ENCODE measurements at places on chromosomes 1 and 21. TPM values are rescaled to one million over a fixed set of nuclear protein-coding genes. Genes with fewer than 3 reads are reported as not detected.

HEYL gene
- total RNA-seq: 15.0 TPM

SLC30A2 gene
- 6.4 TPM for total RNA-seq

DNA sequence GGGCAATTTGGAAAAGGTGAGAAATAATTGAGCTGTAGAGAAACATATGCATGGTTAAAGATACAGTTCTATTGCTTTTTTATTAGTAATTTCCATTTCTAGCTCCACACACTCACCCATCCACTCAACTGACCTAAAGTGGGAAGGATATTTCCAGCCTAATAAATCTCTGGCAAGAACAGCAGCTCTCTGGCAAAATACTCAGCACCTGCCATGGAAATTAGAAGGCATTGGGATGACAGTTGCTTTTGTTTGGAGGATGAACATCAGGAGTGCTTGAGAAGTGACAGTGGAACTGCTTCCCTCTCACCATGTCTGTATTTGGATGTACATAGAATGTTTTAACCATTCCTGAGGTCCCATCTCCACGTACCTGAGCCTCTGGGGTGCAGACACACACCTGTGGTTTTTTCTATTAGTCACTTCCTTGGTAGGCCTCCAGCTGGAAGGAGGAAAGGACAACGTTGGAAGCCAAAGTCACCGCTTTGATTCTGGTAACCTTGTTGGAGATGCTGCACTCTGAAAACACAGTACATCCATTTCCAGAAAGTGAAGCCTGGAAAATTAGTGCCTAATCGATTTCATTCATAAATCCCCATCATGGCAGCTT, 62.3 kb upstream of the RUNX1 start:
- no peak for DNase-seq

- no peak for DNase-seq
Measured at GRCh38 chr21:33021667-33022066, 4.1 kb upstream of the OLIG2 start.

DNA sequence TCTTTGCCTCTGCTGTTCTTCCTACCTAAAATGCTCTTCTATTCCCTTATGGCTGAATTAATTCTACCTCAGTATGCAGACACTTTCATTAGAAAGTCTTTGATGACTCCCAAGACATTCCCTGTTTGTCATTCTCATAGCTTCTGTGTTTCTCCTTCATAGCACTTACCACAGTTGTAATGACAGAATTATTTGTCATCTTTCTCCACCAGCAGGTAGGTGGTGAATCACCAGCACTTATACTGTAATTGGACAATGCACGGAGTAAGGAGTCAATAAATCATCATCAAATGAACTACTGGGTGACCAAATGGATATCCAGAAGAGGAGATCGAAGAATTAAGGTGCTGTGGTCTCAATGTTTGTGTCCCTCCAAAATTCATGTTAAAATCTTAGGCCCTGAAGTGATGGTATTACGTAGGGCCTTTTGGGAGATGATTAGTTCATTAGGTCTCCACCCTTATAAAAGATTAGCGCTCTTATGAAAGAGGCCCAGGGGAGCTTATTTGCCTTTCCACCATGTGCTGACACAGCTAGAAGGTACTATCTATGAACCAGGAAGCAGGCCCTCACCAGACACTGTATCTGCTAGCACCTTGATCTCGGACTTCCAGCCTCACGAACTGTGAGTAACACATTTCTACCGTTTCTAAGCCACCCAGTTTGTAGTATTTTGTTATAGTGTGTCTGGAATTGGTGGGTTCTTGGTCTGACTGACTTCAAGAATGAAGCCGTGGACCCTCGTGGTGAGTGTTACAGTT, 2.4 kb upstream of the CCT8 start:
- no peak for DNase-seq

DNA sequence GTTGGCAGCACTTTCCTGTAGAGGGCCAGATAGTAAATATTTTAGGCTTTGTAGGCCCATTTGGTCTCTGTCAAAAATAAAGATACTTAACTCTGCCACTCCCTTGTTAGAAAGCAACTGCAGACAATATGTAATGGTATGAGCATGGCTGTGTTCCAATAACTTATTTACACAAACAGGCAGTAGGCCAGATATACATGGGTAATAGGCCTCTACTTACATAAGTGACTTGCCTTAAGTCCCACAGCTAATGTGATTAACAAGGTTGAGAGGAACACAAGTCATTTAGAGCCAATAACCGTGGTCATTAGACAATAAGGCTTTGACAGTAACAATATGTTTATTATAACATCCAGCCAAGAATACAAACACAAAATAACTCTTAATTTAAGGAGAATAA, 17.4 kb downstream of the CCT8 start:
- DNase-seq: no peak

GRCh38 chr1:186618401-186619170, 61.6 kb downstream of the PTGS2 start:
- peak; percentile 56 for DNase-seq

GRCh38 chr1:183834568-183834967, 29.6 kb downstream of the RGL1 start:
- DNase-seq: no peak

GRCh38 chr1:183327434-183328290, 90.5 kb downstream of the NMNAT2 start:
- peak; percentile 61 for DNase-seq

DNA sequence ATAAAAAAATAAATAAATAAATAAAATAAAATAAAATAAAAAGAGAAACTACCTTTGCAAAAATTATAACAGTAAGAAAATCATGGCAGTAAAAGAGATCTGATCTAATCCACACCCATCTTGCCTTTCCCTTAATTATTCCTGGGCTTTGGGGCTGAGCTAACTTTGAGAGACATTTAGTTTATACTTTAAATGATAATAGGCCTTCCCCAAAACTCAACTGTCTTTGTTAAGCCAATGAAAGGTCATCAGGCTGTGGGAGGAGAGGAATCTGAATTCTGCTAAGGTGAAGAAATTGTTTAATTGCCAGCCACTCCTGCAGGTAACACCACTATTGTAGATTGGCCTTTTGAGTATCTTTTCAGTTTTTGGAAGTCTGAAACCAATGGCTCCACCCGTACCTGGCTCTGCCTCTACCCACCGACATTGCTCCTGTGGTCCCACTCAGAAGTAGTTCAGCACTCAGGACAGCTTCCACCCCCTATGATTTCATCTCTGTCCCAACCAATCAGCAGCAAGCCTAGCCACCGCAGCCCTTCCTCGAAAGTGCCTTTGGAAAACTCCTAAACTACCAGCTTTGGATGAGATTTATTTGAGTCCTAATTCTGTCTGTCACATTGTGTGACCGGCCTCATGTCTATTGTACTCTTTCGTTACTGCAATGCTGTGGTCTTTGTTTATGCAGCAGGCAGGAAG, 23.0 kb upstream of the PNRC2 start:
- no peak for DNase-seq

DNA sequence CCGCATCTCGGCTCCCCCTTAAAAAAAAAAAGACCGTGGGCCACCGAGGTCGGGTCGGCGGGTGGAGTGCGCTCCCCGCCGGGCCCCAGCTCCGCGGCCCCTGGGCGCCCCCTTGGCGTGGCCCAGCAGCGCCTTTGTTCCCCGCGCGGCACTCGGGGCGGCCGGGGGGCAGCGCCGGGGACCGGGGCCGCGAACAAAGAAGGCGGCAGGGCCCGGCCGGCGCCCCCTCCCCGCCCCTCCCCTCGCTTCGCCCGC, 571 bp downstream of the MARCKSL1 start:
- no peak for DNase-seq

GRCh38 chr1:89790592-89790991, 30.2 kb upstream of the LRRC8D start:
- no peak for DNase-seq

DNA sequence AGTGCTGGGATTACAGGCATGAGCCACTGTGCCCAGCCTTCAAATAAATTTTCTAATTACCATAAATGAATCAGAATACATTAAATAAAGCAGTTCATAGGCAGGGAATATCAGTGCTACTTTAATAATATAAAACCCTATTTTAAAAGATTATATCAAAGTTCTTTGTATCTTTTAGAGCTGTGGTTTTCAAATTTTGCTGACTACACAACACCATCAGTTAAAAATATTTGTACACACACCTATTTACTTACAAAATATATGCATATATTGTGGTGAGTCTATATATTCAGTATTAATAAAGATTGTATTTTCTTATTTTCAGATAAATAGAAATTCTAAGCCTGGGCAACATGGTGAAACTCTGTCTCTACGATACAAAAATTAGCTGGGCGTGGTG, 18.7 kb downstream of the B3GALNT2 start:
- DNase-seq: no peak

DNA sequence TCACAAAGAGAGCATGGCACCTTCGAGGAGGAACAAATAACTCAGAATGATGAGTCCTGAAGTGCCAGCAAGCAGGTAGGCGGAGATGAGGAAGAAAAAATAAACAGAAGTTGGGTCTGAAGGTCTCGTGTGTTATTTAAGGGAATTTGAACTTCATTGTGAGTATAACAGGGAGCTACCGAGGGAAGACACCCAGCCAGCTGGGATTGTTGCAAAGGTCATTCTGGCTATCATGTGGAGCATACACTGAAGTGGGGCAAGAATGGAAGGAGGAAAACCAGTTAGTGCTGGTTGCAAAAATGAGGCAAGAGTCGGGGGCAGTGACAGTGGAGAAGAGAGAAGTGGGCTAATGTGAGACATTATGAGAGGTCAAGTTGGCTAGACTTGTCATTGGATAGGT, 53.6 kb upstream of the RAP1A start:
- no peak for DNase-seq

GRCh38 chr1:80517062-80517461, 1283.7 kb upstream of the ADGRL2 start:
- no peak for DNase-seq

GRCh38 chr1:179310721-179311120, 17.1 kb downstream of the SOAT1 start:
- DNase-seq: no peak

- DNase-seq: peak; percentile 51
Measured at GRCh38 chr1:42170779-42171621, 6.5 kb upstream of the GUCA2A start.

DNA sequence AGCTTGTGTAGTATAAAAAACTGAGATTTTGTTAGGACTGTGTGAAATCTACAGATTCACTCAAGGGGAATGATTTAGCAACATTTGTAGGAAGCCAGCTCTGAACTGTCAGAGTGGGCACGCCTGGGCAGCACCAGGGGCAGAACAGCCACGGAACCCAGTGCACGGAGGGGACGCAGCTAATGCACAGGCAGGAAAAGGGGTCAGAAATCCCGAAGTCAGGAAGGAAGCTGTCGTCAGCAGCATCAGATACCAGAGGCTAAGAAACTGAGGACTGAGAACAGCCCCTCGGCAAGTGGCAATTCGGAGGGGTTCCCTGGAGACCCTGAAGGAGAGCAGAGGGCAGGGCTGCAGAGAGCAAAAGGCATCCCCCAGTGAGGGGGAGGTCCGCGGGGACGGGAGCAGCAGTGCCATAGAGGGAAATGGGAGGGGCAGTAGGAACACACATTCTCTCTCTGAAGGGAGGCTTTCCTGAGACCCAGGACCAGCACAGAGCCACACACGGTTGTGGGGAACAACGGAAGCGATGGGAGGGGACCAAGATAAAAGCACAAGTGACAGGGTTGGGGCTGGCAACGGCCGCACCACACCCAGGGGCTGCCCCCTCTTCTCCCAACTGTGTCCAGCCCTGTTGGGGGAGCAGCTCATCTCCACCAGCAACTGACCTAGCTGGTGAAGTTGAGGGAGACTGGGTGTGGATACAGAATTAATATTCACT, 12.7 kb downstream of the UBE2J2 start:
- no peak for DNase-seq

DNA sequence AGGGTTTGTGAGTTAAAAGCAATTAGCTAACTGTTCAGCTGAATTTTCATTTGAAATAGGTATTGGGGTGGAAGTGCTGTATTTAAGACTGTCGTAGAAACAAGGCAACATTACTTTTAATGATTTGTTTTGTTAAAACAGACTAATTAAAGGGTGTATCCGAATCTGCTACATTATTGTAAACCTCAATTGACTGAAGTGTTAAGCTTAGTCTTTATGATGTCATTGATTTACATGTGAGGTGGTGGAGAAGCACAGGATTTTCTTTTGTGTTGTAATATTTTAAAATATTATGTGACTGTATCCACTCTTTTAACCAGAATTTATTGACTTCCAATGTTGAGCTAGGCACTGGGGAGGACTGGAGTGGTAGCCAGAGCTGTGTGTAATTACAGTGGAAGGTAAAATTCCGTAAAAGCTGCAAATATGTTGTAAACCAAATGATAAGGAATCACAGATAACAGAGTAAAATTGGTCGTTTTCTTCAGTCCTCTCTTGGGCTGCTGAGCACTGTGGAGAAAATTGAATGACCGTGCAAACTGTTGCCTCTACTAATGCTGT, 1.6 kb downstream of the HOOK1 start:
- DNase-seq: no peak
